Activated CD4-positive, alpha-beta T cell treated with anti-CD3 and anti-CD28 coated beads, Interleukin-2, Interleukin-4, amounts not matched to agents 100 ng/mL and 50 ng/mL, durations not matched to agents 16 hours and 8 hours (primary cell): ENCODE measurements at places on chromosomes 6 and 20.

DNA sequence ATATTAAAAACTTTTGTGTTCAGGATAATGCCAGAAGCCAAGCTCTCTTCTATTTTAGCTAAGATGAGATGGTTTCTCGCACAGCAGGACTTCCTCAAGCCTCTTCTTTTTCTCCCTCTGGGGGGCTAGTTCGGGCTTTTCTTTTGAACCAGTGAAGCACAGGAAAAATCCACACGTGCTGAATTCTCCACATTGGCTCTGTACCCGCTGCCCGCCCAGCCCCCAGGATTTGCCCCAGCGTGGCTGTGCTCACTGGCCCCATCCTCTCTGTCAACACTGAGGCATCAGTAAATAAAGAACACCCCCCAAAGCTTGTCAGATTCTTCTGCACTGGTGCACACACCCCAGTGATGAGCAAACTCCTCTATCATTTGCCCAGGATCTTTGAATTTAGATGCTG, 232.8 kb downstream of the ZNF217 start:
- no peak for DNase-seq

- no peak for DNase-seq
These were observed 176.2 kb downstream of the TFAP2C start for GRCh38 chr20:56805313-56805712.

DNA sequence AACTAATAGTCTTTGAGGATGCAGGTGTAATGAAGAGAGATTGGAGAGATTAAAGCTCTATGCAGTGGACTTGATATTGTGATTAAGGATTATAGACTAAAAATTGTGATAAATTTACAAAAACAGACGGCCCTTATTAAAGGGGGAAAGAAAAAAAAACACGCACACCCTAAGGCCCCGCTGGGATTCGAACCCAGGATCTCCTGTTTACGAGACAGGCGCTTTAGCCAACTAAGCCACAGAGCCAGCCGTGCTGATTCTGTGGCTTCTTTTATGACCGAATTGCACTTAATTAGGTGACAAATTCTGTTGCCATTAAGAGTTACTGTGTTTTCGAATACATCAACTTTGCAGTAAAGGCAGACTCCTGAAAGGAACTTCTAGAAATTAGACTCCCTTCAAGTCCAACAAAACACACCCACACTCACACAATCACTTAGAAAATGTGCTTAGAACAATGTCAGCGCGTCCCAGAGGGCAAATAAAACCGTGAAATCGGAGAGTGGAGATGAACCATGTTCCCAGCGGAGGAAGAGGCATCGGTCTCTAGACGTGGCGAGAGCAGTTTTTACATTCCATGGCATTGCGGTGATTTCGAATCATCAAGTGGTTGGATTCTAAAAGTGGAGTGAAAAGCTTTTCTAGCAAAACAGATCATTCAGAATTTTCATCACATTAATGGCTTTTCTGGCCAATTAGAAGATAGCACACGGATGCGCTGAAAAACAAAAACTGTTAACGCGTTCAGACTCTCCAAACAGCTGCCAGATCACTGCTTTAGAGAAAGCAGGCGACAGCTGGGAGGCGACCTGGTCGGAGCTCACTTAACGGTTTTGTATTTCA, 122.6 kb downstream of the GPX5 start:
- peak; percentile 87 for DNase-seq

DNA sequence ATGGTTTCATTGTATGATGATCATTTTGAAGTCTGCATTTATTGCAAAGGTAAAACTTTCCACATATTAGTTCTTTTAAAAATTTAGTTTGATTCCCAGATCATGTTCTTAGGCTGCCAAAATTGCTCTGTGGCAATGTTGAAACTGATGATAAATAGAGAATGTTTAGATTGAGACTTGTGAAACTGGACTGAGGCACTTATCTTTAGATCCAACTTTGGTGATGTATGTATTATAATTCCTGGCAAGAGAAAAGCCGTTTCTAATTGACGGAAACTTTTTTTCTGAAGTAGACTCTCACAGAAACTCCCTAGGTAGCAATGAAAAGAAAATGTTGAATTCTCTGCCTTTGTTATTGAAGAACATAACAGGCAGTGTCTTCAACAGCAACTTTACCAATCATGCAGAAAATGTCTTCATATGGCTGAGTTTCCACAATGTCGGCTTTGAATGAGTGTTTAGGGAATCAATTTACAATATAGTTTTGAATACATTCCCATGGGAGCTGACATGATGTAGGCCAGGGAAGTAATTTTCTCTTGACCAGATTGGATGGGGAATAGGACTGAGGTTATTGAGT, 456.2 kb downstream of the CD109 start:
- no peak for DNase-seq

GRCh38 chr6:37758234-37758633, 60.6 kb upstream of the MDGA1 start:
- DNase-seq: no peak

DNA sequence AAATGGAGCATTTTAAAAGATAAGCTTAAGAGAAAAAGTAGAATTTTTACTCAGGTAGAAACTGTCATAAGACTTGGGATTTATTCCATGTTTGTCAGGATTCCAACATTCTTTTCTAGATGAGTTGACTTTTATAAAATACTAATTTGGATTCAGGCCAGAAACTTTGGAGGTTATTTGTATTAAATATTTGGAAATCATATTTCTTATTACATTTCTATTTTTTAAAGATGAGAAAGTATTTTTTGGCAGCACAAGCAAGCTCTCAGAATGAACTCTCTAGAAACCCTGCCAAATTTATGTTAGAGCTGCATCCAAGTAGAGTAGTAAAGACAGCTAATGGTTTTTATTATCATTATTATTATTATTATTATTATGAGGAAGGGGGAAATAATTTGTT, 1014.9 kb upstream of the GJE1 start:
- DNase-seq: no peak

- no peak for DNase-seq
These were observed 275.4 kb downstream of the PHF3 start for GRCh38 chr6:63910863-63911551.

DNA sequence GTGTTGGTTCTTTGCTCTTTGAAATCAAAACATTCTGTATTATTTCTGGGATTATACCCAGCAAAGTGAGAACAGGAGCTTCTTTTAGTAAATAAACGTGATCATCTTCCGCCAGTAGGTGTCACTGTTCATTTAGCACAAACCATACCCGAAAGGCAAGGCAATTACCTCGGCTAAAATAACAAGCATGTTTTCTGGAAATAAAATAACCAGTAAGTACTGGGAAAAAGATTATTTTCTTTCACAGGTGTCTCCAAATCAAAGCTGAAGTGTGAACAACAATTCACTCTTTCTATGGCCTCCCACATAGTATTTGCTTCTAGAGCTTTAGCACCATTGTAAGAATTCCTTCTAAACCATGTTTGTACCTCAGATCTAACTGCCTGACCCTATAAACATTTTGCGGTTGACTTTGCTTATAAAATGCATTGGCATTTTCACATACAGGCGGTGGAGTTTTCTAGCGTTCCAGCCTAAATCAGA, 144.6 kb upstream of the AGPAT4 start:
- peak; percentile 65 for DNase-seq
